ENCODE measurements at places on chromosomes 7 and 10.

- DNase-seq: peak; percentile 50
Measured at GRCh38 chr7:131225619-131226513, 101.8 kb upstream of the MKLN1 start.

GRCh38 chr7:81111781-81112540 lies 193.1 kb upstream of the SEMA3C start:
- DNase-seq: no peak

- no peak for DNase-seq
Measured at GRCh38 chr10:132879408-132880127, 62.8 kb downstream of the CFAP46 start.

- no peak for DNase-seq
Measured at GRCh38 chr7:127375631-127376030, 16.9 kb downstream of the ZNF800 start.

- peak; percentile 34 for DNase-seq
Measured at GRCh38 chr10:70715853-70716795, 43.8 kb downstream of the ADAMTS14 start.

DNA sequence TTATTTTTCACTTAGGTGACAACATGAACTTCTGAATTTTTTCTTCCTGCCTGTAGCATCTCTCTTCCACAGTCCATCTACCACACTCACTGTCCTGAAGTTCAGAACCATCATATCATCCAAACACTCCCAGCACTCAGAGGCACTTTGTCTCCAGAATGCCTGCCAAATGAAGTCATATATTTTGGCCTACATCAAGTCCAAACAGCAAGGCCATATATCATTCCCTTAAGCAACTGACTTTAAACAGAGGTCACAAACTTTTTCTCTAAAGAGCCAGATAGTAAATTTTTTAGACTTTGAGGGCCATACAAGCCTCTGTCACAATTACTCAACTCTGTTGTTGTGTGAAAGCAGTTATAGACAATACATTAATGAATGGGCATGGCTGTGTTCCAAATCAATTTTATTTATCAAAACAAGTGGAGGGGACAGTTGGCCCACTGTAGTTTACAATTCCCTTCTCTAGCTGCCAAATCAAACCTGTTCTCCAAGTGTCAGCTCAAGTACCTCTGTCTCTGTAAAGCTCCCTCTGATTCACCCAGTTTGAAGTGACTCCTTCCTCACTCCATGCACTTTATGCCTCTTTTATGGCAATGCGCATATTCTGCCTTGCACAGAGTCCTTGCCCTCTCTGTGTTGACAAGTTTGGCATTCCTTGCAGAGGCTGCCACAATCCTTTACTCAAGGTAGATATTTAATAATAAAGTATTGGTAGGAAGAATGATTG lies 305.7 kb downstream of the FZD1 start:
- DNase-seq: no peak

GRCh38 chr7:158735935-158736334 lies 31.3 kb upstream of the NCAPG2 start:
- DNase-seq: no peak

GRCh38 chr10:87552248-87552929 lies 47.7 kb downstream of the MINPP1 start:
- DNase-seq: no peak

DNA sequence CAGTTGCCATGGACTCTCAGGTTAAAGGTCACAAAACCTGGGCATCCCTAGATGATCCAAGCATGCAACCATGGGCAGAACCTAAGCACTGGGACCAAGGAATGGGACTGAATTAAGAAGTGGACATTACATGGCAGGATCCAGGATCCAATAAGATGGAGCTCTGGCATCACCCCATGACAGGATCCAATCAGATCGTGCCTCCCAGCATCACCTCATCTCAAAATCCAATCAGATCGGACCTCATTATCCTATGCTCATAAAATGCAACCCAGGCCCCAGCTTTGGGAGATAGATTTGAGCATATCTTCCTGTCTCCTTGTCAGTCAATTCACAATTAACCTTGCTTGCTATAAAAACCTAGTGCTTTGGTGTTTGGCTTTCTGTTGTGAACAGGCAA lies 616.1 kb downstream of the PARD3 start:
- no peak for DNase-seq

GRCh38 chr7:22355620-22356009 lies 1.3 kb downstream of the RAPGEF5 start:
- no peak for DNase-seq

DNA sequence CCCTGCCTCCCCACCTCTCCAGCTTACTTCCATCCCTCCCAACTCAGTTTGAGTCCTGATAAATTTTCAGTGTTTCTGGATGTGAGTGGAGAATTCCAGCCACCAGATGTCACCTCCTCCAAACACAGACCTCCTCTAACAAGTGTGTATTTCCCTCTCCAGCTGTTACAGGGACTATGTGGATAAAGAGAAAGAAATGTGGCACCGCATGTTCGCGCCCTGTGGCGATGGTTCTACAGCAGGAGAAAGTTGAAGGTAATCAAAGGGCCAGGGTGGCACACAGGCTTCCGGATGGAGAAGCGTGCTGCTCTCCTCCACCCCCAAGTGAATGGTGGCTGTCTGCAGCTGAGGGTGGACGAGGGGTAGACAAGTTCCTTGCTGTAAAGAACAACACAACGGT lies 14.7 kb downstream of the FKBP6 start:
- peak; percentile 86 for DNase-seq

GRCh38 chr10:113113241-113113640 lies 163.2 kb downstream of the TCF7L2 start:
- no peak for DNase-seq

DNA sequence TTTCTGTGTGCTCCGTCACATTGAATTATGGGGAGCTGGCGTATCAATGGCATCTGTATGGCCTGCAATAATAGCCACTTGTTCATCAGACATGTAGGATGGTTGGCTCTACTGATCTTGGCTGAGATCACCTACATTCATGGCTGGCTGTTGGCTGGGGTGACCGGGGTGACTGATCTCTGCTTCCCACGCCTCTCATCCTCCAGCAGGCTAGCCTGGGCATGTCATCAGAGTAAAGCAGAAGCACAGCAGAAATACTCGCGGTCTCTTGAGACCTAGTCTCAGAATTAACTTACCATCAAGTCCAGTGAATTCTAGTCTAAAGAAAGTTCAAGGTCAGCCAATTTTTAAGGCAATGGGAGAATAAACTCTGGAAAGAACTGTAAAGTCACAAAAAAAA lies 257.7 kb upstream of the GLI3 start:
- DNase-seq: no peak

DNA sequence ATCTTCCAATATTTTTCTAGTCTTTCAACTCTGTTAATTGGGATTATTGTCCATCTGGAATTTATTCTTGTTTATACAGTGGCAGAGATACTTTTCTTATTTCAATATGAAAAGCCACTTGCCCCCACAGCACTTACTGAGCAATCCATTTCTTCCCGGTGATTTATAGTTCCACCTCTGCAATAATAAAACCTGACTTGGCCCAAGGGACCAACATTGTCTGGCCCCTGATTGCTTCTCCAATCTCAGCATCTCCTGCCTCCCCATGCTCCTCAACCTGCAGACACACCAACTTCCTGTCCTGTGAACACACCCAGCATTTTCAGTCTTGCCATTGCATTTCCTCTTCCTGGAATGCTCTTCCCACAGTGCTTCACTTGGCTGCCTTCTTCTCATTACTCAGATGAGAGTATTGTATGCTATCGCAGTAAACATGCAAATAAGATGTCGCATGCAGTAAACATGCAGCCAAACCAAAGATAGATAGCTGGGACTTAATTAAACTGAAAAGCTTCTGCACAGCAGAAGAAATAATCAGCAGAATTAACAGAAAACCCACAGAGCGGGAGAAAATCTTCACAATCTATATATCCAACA lies 19.5 kb downstream of the ITGA8 start:
- DNase-seq: no peak

DNA sequence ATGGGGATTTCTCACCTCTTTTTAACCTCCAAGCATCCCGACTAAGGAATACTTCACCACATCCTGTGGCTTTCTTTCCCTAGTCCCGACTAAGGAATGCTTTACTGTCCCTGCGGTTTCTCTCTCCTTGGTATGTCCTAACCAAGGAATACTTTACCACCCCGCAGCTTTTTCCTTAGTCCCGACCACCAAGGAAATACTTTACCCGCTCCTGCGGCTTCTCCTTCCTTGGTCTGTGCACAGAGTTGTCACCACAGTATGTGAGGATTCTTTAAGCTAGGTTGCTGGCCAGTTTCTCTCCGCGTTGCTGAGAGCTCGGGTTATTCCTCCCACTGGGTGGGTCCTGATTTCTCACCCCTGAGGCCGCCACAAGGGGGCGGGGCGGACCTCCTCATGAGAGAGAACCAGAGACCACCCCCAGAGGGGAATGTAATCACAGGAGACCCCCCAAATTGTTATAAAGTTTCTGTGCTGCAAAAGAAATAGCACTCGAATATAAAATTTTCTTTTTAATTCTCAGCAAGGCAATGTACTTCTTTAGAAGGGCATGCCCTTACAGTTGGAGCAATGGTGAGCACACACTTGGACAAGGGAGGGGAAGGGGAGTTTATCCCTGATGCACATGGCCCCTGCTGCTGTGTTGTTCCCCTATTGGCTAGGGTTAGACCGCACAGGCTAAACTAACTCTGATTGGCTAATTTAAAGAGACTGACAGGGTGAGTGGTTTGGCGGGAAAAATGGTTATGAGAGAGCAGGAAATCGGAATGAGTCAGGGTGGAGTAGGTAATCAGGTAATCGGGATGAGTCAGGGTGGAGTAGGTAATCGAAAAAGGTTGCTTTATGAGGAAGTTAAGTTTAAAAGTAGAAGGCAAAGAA lies 12.8 kb downstream of the SUGCT start:
- no peak for DNase-seq

- no peak for DNase-seq
Measured at GRCh38 chr10:119371704-119372663, 164.6 kb downstream of the GRK5 start.

DNA sequence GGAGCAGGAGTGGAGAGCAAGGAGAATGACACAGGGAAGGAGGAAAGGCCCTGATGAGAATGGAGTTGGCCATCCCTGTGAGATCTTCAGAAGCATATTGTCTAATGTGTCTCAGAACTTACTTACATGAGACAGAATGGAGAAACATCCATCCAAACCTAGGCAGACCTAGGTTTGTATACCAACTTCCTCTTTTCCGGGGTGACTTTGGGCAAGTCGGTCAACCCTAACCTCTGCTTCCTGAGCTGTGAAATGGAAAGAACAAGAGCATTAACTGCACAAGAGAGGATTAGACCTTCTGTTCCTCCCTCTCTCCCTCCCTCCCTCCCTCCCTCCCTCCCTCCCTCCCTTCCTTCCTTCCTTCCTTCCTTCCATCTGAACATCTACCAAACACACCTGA lies 4.5 kb downstream of the GHRHR start:
- no peak for DNase-seq

- DNase-seq: no peak
Measured at GRCh38 chr7:157459966-157460365, 123.2 kb downstream of the DNAJB6 start.

GRCh38 chr7:77386165-77386822 lies 29.9 kb downstream of the GSAP start:
- DNase-seq: no peak

- peak; percentile 56 for DNase-seq
Measured at GRCh38 chr10:122029499-122030199, 40.7 kb downstream of the TACC2 start.

- DNase-seq: no peak
Measured at GRCh38 chr7:152025937-152026890, 740 bp downstream of the GALNT11 start.

- DNase-seq: no peak
Measured at GRCh38 chr10:110324201-110324804, 19.6 kb upstream of the SMNDC1 start.

- no peak for DNase-seq
Measured at GRCh38 chr7:133510326-133511055, 257.6 kb downstream of the EXOC4 start.

- peak; percentile 65 for DNase-seq
Measured at GRCh38 chr7:97006055-97006815, 882 bp downstream of the DLX6 start.

DNA sequence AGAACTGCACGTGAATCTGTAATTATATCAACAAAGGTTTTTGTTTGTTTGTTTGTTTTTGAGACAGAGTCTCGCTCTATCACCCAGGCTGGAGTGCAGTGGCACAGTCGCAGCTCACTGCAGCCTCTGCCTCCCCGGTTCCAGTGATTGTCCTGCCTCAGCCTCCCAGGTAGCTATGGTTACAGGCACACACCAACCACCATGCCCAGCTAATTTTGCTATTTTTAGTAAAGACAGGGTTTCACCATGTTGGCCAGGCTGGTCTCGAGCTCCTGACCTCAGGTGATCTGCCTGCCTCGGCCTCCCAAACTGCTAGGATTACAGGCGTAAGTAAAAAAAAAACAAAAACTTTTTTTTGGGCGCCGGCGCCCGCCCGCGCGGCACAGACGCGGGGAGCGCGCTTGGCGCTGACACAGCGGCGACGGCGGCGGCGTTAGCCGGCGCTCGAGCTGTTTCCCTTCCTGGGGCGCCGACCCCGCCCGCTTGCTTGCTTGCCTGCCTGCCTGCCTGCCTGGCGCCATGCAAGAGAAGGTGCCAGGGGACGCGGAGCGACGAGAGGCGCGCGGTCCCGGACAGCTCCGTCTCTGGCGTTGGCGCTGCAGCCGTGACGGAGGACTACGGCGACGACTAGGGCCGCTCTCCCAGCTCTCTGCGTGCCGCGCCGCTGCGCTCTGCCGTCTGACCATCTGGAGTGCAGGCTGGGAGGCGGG lies 171.4 kb upstream of the NUPR2 start:
- DNase-seq: no peak

- DNase-seq: no peak
Measured at GRCh38 chr7:151794508-151795167, 82.3 kb downstream of the PRKAG2 start.

- no peak for DNase-seq
Measured at GRCh38 chr7:51321961-51322515, 5.4 kb upstream of the COBL start.

- DNase-seq: peak; percentile 91
Measured at GRCh38 chr7:20798081-20798693, 11.5 kb upstream of the SP8 start.

GRCh38 chr7:156929789-156930539 lies 19.5 kb upstream of the NOM1 start:
- DNase-seq: no peak

DNA sequence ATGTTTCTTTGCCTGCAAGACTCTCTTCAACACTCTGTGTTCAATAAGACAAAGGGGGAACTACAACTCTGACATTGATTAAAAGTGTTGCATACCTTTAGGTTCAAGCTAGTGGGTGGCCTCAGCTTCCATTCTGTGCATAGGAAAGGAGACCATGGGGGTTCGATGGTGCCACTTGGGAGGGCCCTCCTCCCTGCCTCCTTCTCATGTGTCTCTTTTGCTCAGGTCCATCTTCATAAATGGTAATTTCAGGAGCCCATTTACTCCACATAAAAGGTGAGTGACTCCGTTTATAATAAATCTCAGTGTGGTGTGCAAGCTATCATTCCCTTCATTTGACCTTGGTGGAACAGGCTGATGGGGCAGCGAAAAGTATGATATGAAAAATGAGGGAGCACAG lies 285.1 kb downstream of the LRMDA start:
- DNase-seq: no peak

Data from AG20443 (cell line).